Fibroblast of villous mesenchyme (primary cell): ENCODE measurements at places on chromosomes 6 and 20.

DNA sequence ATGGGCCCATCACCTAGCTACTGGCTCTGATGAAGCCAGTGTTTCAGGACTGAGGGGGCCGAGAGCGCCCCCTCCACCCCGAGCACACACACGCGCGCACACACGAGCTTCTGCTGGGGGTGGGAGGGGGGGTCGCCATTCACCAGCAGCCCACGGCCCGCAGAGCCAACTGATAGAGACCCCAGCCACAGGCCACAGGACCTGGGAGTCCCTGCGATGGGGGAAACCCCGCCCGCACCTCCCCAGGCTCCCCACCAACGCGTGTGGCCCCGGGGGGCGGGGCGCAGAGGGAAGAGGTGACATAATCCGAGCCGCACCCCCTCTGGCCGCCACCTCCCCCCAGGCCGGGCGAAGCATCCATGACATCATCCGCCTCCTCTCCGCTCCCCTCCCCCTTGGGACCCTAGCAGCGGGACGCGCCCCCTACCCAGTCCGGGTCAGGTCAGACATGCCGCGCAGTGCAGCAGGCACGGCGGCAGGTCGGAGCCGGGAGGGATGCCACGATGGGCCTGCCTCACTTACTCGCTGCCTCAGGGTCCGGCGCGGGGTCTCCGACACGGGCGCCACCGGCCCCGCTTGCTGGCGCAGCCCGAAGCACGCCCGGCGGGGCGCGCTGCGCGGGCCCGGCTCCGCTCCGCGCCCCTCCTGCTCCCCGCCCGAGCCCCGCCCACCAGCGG, at the start of gene LZTS3:
LZTS3 (minus strand) TSS at position 617 of the 677 bp plus-strand sequence. CDS start 6,386 bp downstream, outside the sequence.
- peak; percentile 41 for DNase-seq

GRCh38 chr20:63183422-63184146, 32.3 kb downstream of the YTHDF1 start:
- DNase-seq, result peak; percentile 38

DNA sequence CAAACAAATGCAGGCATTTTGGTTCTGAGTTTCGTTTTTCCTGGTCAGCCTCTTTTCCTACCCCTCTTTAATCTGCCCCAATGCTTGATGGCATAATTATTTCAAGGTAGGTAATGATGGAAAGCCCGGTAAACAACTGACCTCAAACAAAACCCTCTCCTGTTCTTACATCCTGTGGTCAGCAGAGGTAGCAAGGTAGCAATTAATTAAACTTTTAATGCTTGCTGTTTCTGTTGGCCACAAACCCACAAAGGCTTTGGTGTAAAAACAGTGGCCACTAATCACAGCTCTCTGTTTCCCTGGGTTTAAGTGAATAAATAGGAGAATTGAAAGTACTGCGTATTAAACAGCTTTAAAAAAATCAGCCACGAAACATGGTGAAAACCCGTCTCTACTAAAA, 261.5 kb upstream of the SOX4 start:
- no peak for DNase-seq

DNA sequence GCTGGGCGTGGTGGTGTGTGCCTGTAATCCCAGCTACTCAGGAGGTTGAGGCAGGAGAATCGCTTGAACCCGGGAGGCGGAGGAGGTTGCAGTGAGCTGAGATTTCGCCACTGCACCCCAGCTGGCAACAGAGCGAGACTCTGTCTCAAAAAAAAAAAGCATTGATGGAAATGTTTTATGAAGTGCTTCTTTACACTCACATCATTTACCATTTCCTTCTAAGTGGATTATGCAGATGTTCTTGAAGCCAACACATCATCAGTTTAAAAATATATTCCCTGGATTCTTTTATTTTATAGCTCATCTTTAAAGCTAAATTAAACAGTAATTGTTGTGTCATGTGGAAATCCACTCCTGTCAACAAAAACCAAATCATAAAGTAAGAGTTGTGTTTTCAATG, 35.9 kb upstream of the HDDC2 start:
- DNase-seq, result no peak

GRCh38 chr6:101909366-101909765, 515.9 kb downstream of the GRIK2 start:
- DNase-seq, result no peak

DNA sequence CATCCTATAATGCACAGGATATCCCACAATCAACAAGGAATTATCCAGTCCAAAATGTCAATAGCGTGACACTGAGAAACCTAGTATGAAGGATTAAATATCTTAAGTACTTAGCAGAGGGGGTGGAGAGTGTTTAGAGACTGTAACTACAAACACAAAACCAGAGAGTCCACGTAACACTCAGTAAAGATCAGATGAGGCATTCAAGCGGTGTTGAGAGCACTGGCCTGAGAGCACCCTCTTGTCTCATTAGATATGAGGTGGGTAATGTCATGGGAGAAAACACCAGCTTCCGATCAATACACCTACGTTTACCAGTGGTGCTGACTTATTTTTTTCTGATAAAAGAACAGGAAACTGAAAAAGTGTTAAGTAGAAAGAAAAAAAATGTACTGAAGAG, 2.3 kb downstream of the FAM184A start:
- DNase-seq, result no peak
